SJSA1 (cell line): ENCODE measurements at places on chromosomes 2 and 18. TPM values are rescaled to one million over a fixed set of nuclear protein-coding genes. Genes with fewer than 3 reads are reported as not detected.

Gene FAP
- total RNA-seq, result 21.1 and 35.6 TPM in 2 replicates

DNA sequence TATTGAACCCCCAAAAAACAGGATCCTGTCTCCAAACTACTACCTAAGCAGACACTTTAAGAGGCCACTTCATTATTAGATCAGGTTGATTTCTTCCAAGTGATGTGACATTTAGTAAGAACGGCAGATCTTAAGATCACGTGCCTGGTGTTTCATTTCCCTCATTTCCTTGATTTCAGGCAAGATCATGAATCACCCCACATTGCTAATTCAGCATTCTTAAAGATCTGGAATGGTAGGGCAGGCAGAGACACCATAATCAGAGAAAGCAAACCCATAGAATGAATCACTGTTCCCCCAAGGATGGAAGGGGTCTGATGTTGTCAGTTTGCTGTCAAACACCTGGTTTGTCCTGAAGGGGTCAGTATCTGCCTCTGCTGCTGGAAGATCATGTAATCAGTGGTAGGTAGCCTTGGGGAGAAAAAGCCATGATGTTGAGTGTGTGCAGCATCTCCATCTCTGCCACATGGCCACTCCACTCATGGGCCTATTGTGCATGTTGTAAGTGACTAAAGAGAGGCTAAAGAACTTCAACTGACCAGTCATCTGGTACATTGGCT is 133.9 kb downstream of the ARHGAP15 start:
- no peak overlapping the region for H3K27ac ChIP-seq
- H3K4me1 ChIP-seq, result no peaks in the 10 kb centered on the region
- no peaks in the 10 kb centered on the region for H3K27me3 ChIP-seq
- no peak for DNase-seq

Gene AQP12B
- not detected in 2 replicates for total RNA-seq

DNA sequence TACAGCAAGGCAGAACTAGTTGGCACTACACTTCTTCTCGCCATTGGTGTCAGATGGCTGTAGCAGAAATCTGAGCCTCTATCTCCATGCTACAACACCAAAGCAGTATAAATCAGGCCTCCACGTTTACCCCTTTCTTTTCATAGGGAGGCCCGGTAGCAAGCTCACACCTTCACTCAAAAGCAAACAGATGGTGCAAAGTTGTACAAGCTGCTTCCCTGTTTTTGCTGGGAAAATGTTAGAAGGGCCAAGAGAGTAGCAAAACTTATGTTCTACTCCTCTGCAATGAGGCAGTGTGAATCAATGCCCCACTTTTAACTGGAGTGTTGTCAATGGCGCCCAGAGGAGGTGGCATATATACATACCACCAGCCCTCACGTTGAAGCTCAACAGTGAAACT is 369.6 kb upstream of the NRXN1 start:
- no peak for DNase-seq
- no peak overlapping the region for H3K4me3 ChIP-seq
- H3K36me3 ChIP-seq, result no peaks in the 10 kb centered on the region
- H3K27me3 ChIP-seq, result no peaks in the 10 kb centered on the region

- no peaks in the 10 kb centered on the region for H3K36me3 ChIP-seq
- no peaks in the 10 kb centered on the region for H3K4me1 ChIP-seq
- H3K4me3 ChIP-seq, result no peak overlapping the region
- DNase-seq, result no peak
- no peak overlapping the region for H3K27ac ChIP-seq
- H3K27me3 ChIP-seq, result peaks cover 2% of the 10 kb centered on the region; the same call in 1 of the 2 replicates
These were observed 67.3 kb upstream of the TNP1 start for GRCh38 chr2:216927163-216927562.

GRCh38 chr2:42068571-42069178 is 20.9 kb downstream of the PKDCC start:
- H3K27ac ChIP-seq, result no peak overlapping the region
- H3K27me3 ChIP-seq, result no peaks in the 10 kb centered on the region
- no peak overlapping the region for H3K4me3 ChIP-seq
- peaks cover 40% of the 10 kb centered on the region for H3K4me1 ChIP-seq

Gene CRYBA2
- not detected in 2 replicates for total RNA-seq

GRCh38 chr2:41600460-41600859 is 447.4 kb upstream of the PKDCC start:
- DNase-seq, result no peak
- no peaks in the 10 kb centered on the region for H3K4me1 ChIP-seq
- no peak overlapping the region for H3K27ac ChIP-seq
- no peaks in the 10 kb centered on the region for H3K36me3 ChIP-seq
- no peak overlapping the region for H3K4me3 ChIP-seq
- H3K27me3 ChIP-seq, result peaks cover 5% of the 10 kb centered on the region; the same call in 1 of the 2 replicates

- no peaks in the 10 kb centered on the region for H3K4me1 ChIP-seq
- no peaks in the 10 kb centered on the region for H3K27me3 ChIP-seq
- no peak overlapping the region for H3K4me3 ChIP-seq
- no peak overlapping the region for H3K27ac ChIP-seq
- H3K36me3 ChIP-seq, result no peaks in the 10 kb centered on the region
These were observed 49.9 kb downstream of the RAB27B start for GRCh38 chr18:54878159-54878622.

Gene NT5C1B
- not detected in 2 replicates for total RNA-seq

Gene HMSD
- 0.53 and 1.00 TPM in 2 replicates for total RNA-seq

DNA sequence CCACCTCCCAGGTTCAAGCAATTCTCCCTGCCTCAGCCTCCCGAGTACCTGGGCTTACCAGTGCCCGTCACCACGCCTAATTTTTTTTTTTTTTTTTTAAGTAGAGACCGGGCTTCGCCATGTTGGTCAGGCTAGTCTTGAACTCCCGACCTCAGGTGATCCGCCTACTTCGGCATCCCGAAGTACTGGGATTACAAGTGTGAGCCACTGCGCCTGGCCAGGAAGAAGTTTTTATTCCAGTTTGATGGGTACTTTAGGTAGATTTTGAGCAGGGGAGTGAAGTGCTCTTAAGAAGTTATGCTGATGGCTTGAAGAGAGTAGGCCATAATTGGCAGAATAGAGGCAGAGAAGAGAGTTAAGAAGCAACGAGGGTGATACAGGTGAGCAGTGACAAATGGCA is 25.3 kb downstream of the FZD5 start:
- H3K36me3 ChIP-seq, result peaks cover 11% of the 10 kb centered on the region; the same call in 1 of the 2 replicates
- no peak for DNase-seq
- peaks cover 27% of the 10 kb centered on the region for H3K4me1 ChIP-seq
- no peak overlapping the region for H3K4me3 ChIP-seq

- no peaks in the 10 kb centered on the region for H3K27me3 ChIP-seq
- no peaks in the 10 kb centered on the region for H3K36me3 ChIP-seq
- DNase-seq, result no peak
- no peak overlapping the region for H3K27ac ChIP-seq
- H3K4me3 ChIP-seq, result no peak overlapping the region
These were observed 17.2 kb upstream of the NEDD4L start for GRCh38 chr18:58026857-58027256.

DNA sequence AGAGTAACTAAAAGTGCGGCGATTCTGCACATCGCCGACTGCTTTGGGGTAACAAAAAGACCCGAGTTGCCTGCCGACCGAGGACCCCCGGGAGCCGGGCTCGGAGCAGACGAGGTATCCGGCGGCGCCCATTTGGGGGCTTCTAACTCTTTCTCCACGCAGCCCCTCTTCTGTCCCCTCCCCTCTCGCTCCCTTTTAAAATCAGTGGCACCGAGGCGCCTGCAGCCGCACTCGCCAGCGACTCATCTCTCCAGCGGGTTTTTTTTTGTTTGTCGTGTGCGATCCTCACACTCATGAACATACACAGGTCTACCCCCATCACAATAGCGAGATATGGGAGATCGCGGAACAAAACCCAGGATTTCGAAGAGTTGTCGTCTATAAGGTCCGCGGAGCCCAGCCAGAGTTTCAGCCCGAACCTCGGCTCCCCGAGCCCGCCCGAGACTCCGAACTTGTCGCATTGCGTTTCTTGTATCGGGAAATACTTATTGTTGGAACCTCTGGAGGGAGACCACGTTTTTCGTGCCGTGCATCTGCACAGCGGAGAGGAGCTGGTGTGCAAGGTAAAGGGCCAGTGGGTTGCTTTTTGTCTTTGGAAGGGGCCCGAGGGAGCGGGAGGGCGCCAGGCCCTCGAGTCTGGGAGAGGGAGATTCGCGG is 1.4 kb downstream of the TRIB2 start:
- peaks cover 10% of the 10 kb centered on the region for H3K36me3 ChIP-seq
- DNase-seq, result peak; percentile 68
- H3K27me3 ChIP-seq, result no peaks in the 10 kb centered on the region
- H3K4me3 ChIP-seq, result peak overlapping the region; percentile 79
- H3K4me1 ChIP-seq, result peaks cover 57% of the 10 kb centered on the region

Gene ABCG8
- total RNA-seq, result not detected in 2 replicates

GRCh38 chr2:114237331-114237730 is 205.1 kb upstream of the DPP10 start:
- no peaks in the 10 kb centered on the region for H3K4me1 ChIP-seq
- DNase-seq, result no peak
- no peaks in the 10 kb centered on the region for H3K27me3 ChIP-seq
- H3K4me3 ChIP-seq, result no peak overlapping the region

DNA sequence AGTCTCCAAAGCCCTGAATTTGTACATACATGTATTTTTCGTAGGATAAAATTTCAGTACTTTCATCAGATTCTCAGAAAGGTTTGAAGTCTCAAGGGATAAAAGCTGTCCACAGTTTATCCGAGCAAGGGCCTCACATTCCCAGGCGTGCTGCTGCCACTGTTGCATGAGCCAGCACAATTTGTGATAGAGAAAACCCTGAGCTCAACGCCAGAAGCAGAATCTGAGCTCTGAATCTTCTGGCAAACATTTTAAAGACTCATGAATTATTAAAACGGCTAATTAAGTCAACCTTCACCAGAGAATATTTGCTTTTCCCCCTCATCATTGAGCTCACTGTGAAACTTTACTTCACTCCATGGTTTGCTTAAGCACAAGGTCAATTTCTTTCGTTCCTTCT is 38.5 kb upstream of the STPG4 start:
- peaks cover 72% of the 10 kb centered on the region for H3K4me1 ChIP-seq
- no peaks in the 10 kb centered on the region for H3K27me3 ChIP-seq
- no peak overlapping the region for H3K4me3 ChIP-seq

- H3K27ac ChIP-seq, result no peak overlapping the region
- H3K27me3 ChIP-seq, result peaks cover 35% of the 10 kb centered on the region
- no peaks in the 10 kb centered on the region for H3K36me3 ChIP-seq
- H3K4me1 ChIP-seq, result no peaks in the 10 kb centered on the region
- DNase-seq, result no peak
These were observed 23.4 kb downstream of the TNFRSF11A start for GRCh38 chr18:62348474-62348873.

GRCh38 chr2:133843551-133843950 is 275.3 kb upstream of the NCKAP5 start:
- peaks cover 39% of the 10 kb centered on the region for H3K4me1 ChIP-seq
- no peak for DNase-seq
- no peak overlapping the region for H3K4me3 ChIP-seq
- H3K27ac ChIP-seq, result peak overlapping the region; percentile 88
- H3K27me3 ChIP-seq, result no peaks in the 10 kb centered on the region

Gene MEP1B
- total RNA-seq, result not detected in 2 replicates

GRCh38 chr2:188609321-188610049 is 317.8 kb downstream of the GULP1 start:
- H3K4me3 ChIP-seq, result no peak overlapping the region
- no peak overlapping the region for H3K27ac ChIP-seq
- H3K36me3 ChIP-seq, result no peaks in the 10 kb centered on the region

Gene TCF23
- not detected in 2 replicates for total RNA-seq
